ENCODE measurements at places on chromosomes 6 and 20.

- peak; percentile 24 for DNase-seq
Measured at GRCh38 chr20:32155017-32155981, 45.8 kb downstream of the TM9SF4 start.

- no peak for DNase-seq
Measured at GRCh38 chr20:62387933-62388635, 1.2 kb downstream of the RPS21 start.

- no peak for DNase-seq
Measured at GRCh38 chr6:138429761-138430160, 25.7 kb downstream of the HEBP2 start.

DNA sequence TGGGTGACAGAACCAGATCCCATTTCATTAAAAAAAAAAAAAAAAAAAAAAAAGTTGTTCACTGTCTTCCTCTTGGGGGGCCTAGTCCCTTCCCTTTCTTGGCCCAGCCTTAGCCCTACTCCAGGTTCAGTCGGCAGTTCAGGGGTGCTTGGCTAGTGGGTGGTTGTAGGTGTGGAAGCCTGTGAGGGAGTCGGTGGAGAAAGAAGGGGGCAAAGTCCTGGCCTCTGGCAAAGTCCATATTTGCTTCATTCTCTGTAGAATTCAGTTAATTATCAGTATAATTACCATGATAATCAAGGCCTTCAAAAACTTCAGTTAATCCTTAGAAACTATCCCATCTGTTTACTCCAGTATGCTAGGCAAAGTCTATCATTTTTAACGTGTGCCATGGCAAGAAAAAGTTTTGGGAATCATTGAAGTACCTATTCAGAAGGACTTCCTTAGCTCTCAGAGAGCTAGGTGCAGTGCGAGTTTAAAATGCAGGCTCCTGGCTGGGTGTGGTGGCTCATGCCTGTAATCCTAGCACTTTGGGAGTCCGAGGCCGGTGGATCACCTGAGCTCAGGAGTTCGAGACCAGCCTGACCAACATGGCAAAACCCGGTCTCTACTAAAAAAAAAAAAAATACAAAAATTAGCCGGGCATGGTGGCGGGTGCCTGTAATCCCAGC lies 205.7 kb upstream of the ARG1 start:
- DNase-seq: no peak

GRCh38 chr6:129476810-129477209 lies 233.2 kb downstream of the ARHGAP18 start:
- DNase-seq: no peak

DNA sequence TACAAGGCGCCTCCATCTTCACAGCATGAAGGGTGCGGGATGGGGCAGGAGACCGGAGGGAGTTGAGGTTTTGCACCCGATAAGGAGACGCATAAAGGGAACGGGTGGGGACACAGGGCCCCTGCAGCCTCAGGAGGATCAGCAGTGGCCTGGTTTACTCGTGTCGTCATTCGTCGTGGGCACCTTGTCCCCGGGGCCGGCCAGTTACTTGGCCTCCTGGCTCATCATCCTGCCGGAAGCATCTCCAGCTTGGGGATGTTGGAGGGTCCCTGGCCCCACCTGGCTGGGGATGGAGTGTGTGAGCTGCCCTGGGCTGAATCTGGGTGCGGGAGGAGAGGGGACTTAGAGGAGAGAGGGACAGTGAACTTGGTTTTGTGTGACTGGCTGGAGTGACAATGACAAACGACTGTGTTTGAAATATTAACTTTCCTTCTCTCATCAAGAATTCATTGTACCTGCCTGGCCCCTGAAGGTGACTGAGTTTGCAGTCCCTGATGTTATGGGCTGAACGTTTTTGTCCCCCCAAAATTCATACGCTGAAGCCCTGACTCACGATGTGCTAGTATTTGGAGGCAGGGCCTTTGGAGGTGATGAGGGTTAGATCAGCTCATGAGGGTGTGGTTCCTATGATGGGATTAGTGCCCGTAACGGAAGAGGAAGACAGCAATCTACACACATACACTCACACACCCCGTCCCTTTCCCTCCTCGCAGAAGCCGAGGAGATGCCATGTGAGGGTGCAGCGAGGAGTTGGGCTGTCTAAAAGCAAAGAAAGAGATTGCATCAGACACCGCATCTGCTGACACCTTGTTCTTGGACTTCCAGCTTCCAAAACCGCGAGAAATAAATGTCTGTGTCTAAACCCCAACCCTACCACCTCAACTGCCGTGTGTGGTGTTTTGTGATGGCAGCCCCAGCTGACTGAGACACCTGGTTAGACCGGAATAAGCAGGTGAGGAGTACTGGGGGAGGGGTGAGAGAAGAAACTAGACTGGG lies 65.0 kb upstream of the MAP3K4 start:
- DNase-seq: no peak

- no peak for DNase-seq
Measured at GRCh38 chr20:59993736-59994430, 35.7 kb downstream of the CDH26 start.

DNA sequence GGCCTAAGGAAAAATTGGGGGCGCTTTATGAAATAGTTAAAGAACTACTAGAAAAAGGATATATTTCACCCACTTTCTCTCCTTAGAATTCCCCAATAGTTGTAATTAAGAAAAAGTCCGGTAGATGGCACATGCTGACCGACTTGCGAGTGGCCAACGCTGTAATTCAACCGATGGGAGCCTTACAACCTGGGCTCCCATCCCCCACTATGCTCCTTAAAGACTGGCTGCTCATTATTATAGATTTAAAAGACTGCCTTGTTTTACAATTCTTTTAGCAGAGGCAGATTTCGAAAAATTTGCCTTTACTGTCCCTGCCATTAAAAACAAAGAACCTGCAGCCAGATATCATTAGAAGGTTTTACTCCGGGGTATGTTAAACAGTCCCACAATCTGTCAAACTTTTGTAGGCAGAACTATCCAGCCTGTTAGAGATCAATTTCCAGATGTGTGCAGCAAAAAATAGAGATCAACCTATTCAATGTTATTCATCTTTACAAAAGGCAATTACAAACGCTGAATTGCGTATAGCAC lies 58.5 kb upstream of the PRSS16 start:
- peak; percentile 71 for DNase-seq

- no peak for DNase-seq
Measured at GRCh38 chr6:32047855-32048766, 9.9 kb downstream of the CYP21A2 start.

GRCh38 chr6:8462169-8462568 lies 26.8 kb upstream of the SLC35B3 start:
- DNase-seq: no peak

DNA sequence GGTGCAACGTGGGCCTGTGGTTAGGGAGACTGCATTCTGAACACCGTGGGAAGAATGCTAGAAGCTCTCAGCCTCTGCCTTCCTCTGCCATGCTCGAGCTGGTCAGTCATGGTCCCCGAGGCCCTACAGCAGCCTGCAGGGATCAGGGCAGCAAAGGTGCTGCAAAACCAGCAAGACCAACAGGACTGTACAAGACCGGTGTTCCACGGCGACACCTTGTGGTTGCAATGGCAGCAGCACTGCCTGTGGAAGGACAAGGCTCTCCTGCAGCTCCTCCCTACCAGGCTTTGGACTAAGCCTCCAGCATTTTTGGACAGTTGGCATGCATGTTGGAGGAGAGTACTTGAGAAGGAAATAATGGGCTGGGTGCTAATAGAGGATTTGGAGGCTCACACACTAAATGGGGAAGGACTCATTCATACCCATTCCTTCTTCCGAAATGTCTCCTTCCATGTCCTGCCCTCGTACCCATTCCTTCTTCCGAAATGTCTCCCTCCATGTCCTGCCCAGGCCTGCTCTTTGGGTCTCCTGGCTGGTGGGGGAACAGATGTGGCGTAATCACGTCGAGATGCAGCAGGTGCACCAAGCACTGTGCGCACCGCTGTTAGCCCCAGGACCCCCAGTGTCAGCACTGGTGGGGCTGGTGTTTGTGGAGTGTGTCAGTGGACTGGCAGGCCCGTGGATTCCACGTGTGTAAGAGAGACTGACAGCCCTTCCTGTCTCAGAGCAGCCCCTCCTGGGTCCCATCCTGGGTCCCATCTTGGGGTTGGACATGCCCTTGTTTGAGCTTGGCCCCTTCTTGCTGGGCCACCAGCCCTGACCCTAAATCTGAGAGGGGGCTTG lies 18.6 kb upstream of the MYT1 start:
- DNase-seq: no peak

DNA sequence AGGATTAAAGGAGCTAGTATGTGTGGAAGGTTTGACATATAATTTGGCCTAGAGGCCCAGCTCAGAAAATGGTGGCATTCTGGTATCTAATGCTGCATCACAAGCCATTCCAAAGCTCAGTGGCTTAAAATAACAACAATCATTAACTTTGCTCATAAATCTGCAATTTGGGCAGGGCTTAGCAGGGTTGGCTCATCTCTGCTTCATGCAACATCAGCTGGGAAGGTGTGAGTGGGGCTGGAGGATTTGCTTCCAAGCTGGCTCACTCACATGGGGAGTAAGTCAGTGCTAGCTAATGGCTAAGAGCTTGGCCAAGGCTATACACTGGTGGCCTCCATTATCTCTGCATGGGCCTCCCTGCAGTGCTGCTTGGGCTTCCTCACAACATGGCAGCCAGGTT lies 48.0 kb upstream of the STK35 start:
- no peak for DNase-seq

DNA sequence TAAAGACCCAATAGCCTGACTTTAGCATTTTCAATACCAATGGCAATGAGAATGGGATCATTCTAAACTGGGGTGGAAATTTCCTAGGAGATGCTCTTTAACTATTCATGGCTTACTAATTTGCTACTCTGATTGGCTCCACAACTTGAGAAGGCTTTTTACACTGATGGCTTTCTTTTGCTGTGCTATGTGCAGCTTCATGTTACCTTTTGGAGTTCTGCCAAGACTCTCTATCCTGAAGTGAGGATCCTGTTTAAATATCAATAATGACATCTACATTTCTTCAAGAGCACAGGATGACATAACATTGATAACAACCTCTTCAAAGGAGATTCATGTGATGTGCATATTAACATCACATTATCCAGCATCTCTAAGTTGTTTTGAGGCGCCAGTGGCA lies 43.4 kb upstream of the SIRPG start:
- no peak for DNase-seq

- no peak for DNase-seq
Measured at GRCh38 chr20:58001381-58001780, 227.1 kb downstream of the ANKRD60 start.

GRCh38 chr6:5285526-5285925 lies 24.2 kb downstream of the FARS2 start:
- DNase-seq: no peak

DNA sequence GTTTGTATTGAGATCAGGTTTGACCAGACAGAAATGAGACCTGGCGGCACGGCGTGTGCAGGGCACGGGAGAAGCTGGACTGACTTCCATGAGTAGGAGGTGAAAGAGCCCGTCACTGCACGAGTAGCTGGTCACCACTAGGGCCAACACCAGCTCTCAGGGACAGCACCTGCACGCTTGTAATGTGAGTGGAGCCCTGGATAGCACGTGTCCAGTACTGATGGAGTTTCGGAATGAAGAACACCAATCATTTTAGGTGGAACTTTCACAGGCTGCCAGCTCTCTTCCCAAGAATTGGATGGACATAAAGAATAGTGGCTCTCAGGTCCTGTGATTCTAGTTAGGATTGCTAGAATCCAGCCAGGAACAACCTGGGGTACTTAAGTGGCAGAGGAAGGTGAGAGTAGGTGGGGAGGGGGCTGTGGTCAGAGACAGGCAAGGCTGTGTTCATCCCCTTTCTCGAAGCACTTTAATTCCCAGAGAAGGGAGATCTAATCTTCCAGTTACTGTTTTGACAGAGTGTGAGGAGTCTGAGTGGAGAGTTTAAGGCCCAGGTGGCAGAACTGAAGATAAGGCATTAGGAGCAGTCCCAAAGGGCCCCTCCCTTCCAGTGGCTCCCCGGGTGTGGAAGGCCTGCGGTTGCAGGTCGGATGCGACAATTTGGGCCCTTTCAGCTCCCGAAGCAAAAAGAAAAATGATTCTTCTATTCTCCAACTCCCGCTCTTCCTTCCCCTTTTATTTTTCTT lies 314.8 kb downstream of the QKI start:
- no peak for DNase-seq

GRCh38 chr6:36777801-36778200 lies 61.4 kb downstream of the CPNE5 start:
- DNase-seq: no peak

DNA sequence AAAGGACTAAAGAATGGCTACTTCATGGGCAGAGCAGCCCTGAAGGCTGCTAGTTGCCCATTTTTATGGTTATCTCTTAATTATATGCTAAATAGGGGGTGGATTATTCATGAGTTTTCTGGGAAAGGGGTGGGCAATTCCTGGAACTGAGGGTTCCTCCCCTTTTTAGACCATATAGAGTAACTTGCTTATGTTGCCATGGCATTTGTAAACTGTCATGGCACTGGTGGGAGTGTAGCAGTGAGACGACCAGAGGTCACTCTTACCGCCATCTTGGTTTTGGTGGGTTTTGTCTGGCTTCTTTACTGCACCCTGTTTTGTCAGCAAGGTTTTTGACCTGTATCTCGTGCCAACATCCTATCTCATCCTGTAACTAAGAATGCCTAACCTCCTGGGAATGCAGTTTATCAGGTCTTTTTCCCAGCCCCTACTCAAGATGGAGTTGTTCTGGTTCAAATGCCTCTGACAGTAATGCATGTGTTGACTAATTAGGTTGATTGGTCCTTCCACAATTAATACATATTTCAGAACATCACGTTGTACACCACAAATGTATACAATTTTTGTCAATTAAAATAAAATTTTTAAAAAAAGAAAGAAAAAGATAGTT lies 139.5 kb downstream of the PDE7B start:
- no peak for DNase-seq

DNA sequence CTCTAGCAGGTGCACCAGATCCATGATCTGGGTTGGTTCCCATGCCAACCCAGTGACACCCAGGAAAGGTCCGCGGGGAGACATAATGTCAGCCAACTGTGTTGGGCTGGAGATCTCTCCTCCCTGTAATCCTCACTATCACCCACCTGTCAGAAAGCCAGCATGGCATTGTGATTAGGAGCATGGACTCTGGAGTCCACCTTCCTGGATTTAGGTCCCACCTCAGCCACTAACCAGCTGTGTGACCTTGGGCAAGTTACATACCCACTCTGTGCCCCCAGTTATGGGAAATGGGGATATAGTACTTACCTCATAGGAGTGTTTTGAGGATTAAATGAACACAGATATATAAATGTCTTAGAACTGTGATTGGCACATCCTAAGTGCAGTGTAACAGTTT lies 97.9 kb downstream of the ZDHHC14 start:
- DNase-seq: no peak

GRCh38 chr6:94478133-94479005 lies 1059.0 kb upstream of the EPHA7 start:
- DNase-seq: no peak

DNA sequence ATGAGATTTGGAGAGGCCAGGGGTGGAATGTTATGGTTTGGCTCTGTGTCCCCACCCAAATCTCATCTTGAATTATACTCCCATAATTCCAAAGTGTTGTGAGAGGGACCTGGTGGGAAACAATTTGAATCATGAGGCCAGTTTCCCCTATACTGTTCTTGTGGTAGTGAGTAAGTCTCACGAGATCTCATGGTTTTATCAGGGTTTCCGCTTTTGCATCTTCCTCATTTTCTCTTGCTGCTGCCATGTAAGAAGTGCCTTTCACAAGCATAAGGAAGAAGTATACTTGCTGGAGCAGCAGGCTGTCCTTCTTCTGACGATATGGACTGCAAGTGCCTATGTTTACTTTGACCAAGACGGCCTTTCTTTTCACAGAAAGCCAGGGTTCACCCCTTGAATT lies 270.5 kb downstream of the ESR1 start:
- DNase-seq: no peak

GRCh38 chr6:53154071-53154470 lies 5.4 kb upstream of the GCM1 start:
- DNase-seq: no peak

GRCh38 chr6:33418690-33419291 lies 884 bp upstream of the CUTA start:
- no peak for DNase-seq

GRCh38 chr6:49551078-49551865 lies 804 bp downstream of the C6orf141 start:
- no peak for DNase-seq
